Dermis lymphatic vessel endothelial cell (primary cell): ENCODE measurements at places on chromosomes 7 and 10. TPM values are rescaled to one million over a fixed set of nuclear protein-coding genes. Genes with fewer than 3 reads are reported as not detected.

Gene PTCD1
- 3.6 and 4.8 TPM in 2 replicates for total RNA-seq

Gene BLNK
- not detected in 2 replicates for total RNA-seq

Gene VPS37D
- 2.5 and 3.5 TPM in 2 replicates for total RNA-seq

Gene TMEM176B
- total RNA-seq: not detected in 2 replicates

Gene GSTK1
- total RNA-seq: 66.9 and 81.5 TPM in 2 replicates

Gene EIF5AL1
- total RNA-seq: 0.17 and 0.33 TPM in 2 replicates

Gene NANOS1
- total RNA-seq: 0.43 and 0.54 TPM in 2 replicates

Gene DIP2C
- total RNA-seq: 7.5 and 13.9 TPM in 2 replicates

Gene AOC1
- total RNA-seq: not detected in 2 replicates

Gene GPR26
- not detected in 2 replicates for total RNA-seq

Gene MMD2
- total RNA-seq: not detected in 2 replicates

Gene GRID2IP
- total RNA-seq: under 0.01 and 0.09 TPM in 2 replicates

Gene BAIAP2L1
- 0.09 and 0.11 TPM in 2 replicates for total RNA-seq

Gene VWC2
- not detected in 2 replicates for total RNA-seq

Gene FAM25A
- not detected in 2 replicates for total RNA-seq

Gene MICALL2
- total RNA-seq: 6.9 TPM in 2 replicates

Gene STEAP4
- total RNA-seq: not detected in 2 replicates

Gene TMUB1
- 11.4 and 17.0 TPM in 2 replicates for total RNA-seq

Gene VIPR2
- total RNA-seq: not detected in 2 replicates

Gene EN2
- total RNA-seq: under 0.01 TPM in 1 of 2 replicates, not detected in the other

Gene SEMA3E
- 0.11 and 1.0 TPM in 2 replicates for total RNA-seq

Gene AGR3
- not detected in 2 replicates for total RNA-seq
